ENCODE measurements at places on chromosomes 12 and 14. TPM values are rescaled to one million over a fixed set of nuclear protein-coding genes. Genes with fewer than 3 reads are reported as not detected.

The TUBA1B gene
- 922 TPM for total RNA-seq

The FKBP11 gene
- total RNA-seq, result 67.9 TPM

- no peak for DNase-seq
Measured at GRCh38 chr12:52085682-52086180, 6.2 kb downstream of the SMIM41 start.

- DNase-seq, result no peak
Measured at GRCh38 chr14:23097786-23098185, 2.5 kb downstream of the C14orf119 start.
